ENCODE measurements at places on chromosomes 2 and 18.

DNA sequence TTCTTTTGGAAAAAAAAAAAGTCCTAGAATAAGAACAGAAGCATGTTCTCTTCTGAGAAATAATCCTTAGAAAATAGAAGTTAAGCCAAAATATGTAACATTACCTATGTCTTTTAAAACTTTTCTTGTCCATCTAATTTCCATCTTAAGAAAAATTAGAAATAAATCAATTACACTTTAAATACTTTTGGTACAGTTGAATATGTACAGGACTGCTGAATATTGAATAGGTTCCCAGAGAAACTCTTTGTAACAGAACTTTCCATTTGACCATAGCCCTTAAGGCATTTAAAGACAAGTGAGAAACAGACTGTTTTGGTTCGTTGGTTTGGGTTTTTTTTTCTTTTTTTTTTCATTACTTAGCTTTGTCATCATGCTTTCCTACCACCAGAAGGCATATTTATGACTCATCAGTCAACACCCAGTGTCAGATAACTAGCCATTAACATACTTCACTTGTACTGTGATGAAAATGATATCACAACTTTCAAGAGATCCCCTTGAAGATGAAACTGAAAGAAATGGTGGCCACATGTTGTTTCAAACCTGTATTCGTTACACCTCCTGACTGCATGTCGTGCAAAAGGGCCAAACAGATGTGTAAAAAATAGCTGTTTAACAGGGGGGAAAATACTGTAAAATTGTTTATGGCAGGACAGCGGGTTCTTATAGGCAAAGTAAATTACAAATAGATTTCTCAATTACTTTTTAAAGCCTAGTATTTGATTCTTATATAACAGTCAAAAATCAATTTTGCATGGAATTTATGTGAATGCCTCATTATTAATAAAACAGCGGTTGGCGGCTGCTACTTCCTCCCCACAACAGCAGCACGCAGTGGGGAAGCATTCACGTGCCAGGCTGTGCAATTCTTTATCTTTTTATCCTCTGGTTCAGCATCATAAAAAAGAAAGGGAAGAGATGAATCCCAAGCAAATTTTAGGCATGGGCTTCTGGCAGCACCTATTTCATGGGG, 280.7 kb upstream of the HNRNPA3 start:
- no peak for DNase-seq

DNA sequence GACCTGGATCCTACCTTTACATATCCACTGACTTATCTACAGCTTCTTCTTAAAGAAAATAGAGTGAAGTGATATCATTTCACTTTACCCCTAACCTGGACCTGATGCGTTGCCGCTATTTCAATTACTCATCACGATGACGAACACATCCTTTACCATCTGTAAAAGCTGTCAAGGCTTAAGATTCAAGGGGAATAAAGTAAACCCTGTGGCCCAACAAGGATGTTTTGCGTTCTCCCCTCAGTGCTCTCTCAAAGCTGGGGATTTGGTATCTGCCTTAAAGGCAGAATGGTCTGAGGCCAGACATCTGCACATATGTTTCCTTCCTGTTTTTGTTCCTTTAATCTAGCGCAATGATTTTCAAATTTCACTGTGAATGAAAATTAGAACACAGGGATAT, 100.1 kb upstream of the KLF7 start:
- no peak for DNase-seq

- no peak for DNase-seq
Measured at GRCh38 chr2:238658054-238658407, 189.9 kb upstream of the TWIST2 start.

DNA sequence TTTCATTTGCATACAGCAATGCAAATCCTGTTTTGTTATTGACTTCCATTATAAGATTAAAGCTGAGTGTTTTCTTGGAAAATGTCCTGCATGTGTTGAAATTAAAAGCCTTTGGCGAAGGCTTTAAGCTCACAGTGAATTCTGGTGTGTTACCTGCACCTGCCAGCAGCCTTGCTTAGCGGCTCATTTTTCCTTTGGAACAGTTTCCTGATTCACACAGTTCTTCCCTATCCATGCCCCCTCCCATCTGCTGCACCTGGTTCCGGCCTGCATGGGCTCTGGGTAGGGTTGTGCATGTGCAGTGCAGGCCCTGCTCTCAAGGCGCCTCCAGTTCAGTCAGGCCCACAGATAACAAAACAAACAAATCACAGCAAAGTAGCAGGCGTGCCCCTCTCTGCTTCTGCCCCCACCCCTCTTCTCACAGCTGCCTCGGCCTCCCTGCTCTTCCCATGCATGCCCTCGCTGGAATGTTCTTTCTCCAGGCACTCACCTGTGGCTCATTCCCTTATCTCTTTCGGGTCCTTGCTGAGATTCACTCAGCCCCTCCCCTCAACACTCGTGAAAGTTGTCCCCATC, 15.8 kb downstream of the MTCL1 start:
- DNase-seq, result no peak

DNA sequence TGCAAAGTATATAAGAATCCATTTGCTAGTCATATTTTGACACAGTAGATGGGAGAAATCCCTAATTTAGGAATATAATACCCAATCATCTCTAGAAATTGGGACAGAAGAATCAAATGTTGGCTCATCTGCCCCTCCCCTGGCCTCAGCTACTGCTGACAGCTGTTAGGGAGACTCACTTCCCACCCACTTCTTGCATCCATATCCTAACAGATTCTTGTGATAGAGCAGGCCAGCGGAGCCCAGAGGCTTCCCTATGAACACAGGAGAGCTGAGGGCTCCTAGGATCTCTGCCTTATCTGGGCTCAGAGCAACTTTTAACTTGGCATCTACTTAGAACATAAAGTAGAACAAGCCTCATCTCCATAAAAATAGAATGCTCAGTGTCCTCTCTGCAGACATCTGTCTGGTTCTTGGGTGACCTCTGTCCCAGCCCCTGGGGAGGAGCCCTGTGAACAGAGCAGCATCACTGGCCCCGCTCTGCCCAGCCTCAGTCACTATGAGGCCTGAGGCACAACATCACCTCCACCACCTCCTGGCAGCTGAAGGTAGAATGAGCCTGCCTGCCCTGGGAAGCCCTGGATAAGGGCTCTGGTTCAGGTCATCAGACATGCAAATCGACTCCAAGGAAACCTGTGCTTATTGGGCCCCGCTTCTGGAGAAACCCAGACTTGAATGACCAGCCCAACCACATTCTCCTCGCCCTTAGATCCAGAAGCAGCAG, 229.7 kb downstream of the ANKRD36B start:
- no peak for DNase-seq

DNA sequence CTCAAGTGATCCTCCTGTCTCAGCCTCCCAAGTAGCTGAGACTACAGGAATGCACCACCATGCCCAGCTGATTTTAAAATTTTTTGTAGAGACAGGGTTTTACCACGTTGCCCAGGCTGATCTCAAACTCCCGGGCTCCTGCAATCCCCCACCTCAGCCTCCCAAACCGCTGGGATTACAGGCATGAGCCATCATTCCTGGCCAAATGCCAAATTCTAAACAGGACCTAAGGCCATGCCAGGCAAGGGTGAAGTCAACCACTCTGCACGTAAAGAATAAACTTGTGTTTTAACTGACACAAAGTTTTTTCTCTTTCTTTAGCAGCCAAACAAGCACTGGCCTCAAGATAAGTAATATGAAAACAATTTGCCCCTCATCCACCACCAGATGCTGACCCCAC, 37.4 kb upstream of the SATB2 start:
- DNase-seq, result no peak

- no peak for DNase-seq
Measured at GRCh38 chr18:7333025-7333562, 102.2 kb downstream of the LRRC30 start.

DNA sequence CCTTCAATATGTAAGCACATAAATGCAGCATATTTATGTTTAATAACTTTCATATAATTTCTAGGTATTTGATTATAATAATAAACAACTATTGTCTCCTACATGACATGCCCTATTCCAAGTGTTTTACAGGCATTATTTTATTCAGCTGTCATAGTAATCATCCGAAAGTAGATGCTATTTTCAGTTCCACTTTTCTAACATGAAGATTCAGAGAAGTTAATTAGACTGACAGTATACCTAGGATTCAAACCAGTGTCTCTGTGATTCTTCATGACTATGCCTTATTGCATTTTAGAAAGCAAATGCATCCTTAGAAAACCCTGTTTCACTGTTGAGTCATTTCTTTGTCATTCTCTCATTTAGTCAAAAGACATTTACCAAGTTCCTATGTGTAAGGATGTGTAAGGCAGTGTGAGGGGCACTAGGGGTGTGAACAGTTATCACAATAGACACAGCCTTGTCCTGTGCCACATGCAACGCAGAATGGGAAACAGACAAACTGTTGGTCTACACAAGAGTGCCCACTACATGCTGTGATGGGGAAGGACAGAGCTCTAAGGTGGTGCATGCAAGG, 79.8 kb downstream of the DTNA start:
- DNase-seq, result no peak

GRCh38 chr2:58466804-58467203, 225.7 kb upstream of the FANCL start:
- no peak for DNase-seq

DNA sequence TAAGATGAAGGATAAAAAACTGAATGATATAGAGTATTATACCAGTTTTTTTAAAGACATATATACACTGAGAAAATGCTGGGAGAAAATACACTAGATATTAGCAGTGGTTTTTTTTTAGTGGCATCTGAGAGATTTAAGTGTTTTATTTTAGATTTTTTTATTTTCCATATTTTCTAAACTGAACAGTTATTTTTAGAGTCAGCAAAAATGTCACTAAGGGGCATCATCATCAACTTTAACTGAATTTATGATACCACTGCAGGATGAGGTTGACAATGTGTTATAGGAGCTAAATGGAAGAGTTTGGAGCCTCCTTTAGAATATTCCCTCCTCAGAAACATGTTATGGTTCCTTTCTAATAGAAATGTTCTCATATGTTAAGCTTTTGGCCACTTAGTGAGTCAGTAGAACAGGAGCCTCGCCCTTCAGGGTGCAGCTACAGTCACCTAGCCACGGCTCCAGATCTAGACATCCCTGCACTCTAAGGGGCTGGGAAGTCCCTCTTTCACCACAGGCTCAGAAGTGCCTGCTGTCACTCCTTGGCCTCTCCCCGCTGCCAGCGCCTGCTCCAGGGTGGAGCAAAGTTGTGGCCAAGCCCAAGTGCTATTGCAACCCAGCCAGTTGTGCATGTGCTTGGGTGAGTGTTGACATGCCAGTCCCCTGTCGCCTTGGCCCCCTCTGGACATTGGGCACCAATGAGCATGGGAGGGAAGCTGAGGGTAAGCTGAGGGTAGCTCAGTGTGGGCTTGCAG, 210.7 kb upstream of the RASGRP3 start:
- DNase-seq, result no peak

DNA sequence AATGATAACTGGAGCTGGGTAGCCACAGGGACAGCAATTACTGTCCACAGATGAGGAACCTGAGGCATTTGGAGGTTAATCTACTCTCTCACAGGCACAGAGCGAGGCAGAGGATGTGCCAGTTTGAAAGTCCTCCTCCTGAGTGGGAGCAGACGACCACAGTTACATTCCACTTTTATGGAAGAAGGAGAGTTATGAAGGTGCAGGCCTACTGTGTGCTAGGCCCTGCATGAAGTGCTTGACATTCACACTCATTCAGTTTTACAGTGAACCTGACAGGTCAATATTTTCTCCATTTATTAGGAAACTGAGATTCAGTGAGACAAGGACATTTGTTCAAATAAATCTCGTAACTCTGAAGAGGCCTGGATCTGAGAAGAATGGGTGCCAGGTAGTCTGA, 142.0 kb downstream of the TDRD15 start:
- DNase-seq, result no peak

GRCh38 chr18:70754486-70754885, 465.6 kb downstream of the SOCS6 start:
- DNase-seq, result no peak

DNA sequence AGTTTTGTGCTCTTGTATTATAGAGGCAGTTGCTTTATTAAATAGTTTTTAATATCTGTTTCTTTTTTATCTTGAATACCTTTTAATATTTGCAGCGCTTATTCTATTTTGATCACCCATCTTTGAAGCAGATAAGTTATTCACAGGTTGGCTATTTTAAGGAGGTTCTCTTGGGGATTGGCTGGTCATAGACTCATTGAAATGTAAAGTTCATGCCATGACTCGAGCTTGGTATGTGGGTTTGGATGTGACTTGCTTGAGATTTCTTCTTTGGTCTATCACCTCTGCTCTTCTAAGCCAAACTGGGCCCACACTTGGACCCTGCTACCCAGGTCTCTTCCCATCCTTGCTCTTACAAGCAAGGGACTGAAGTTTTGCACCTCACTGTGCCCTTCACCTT, 33.6 kb downstream of the FARP2 start:
- DNase-seq, result no peak

GRCh38 chr2:40027968-40028367, 248.9 kb upstream of the THUMPD2 start:
- DNase-seq, result no peak

DNA sequence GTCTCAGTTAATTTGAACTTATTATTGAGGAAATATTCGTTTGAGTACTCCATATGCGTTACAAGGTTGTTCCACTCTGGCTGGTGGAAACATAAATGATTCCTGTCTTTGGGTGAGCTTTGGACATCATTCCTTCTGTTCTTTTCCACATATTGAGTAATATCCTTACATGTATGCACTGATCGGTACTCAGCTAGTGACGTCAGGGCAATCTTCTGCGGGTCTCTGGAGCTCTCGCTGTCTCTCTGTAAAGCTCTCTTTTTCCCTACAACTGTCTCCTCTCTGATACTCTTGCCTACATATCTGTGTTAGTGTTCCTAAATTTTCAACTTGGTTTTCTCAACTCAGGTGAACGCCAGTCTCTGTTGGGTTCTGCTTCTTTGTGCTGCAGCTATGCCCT, 23.4 kb upstream of the IL36G start:
- DNase-seq, result no peak

- DNase-seq, result no peak
Measured at GRCh38 chr2:164755952-164756351, 85.7 kb downstream of the COBLL1 start.

GRCh38 chr2:45841752-45842407, 190.4 kb downstream of the PRKCE start:
- no peak for DNase-seq

GRCh38 chr2:45288532-45289417, 279.5 kb upstream of the SIX2 start:
- no peak for DNase-seq

DNA sequence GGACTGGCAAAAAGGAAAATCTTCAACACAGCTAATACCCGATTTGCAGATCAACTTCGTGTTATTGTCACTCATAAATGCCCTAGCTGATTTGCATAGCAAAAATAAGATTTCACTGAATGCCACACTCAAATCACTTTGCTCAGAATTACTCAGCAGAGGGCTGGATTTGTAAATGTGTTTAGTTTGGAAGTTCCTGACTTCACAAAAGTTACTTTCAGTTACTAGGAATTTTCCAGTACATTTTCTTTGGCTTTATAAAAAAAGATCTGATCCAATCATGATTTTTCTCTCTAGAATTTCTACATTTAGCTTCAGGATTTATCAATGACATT, 433.3 kb upstream of the ID2 start:
- no peak for DNase-seq
